Fibroblast of skin of left quadriceps (primary cell): ENCODE measurements at places on chromosomes 4 and X.

DNA sequence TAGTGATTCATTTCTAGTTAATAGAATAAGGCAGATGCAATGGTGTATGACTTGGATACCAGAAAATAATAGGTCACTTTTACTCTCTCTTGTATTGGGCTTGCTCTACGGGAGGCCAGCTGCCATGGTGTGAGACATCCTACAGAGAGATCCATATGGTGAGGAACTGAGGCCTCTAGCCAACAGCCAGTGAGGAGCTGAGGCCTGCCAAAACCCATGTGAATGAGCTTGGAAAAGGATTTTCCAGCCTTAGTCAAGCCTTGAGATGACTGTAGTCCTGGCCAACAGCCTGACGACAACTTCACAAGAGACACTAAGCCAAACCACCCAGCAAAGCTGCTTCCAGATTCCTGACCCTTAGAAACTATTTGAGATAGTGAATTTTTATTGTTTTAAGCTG lies 1300.2 kb downstream of the RAPGEF2 start:
- no peak for DNase-seq

- peak; percentile 46 for DNase-seq
Observed at GRCh38 chr4:159178151-159178546, 75.3 kb downstream of the RAPGEF2 start.

DNA sequence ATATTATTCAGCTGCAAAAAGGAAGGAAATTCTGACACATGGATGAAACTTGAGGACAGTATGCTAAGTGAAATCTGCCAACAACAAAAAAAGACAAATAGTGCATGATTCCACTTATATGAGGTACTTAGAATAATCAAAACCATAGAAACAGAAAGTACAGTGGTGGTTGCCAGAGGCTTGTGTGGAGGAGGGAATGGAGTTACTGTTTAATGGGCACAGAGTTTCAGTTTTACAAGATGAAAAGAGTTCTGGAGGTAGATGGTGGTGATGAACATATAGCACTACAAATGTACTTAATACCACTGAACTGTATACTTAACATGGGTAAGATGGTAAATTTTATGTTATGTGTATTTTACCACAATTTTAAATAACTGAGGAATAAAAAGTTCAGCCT lies 212.0 kb upstream of the KLF3 start:
- no peak for DNase-seq

DNA sequence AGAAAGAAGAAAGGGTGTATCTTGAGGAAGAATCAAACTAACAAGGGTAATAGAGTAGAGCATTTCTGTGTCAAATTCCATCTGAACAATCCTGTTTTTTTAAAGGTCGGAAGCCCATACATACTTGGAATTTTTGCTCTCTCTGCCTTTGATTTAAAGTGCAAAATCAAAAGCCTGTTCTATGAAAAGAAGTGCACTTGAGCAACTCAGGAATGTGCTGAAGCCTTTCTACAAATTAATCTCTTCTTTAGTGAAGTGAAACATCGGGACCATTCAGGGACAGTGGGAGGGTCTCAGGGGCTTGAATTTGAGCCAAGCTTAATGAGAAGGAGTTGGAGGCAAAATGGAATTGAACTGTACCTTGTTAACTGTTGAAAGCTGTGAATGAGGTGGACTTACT lies 1008.5 kb upstream of the LCORL start:
- peak; percentile 14 for DNase-seq

- no peak for DNase-seq
Observed at GRCh38 chr4:37627263-37627662, 58.9 kb downstream of the RELL1 start.

DNA sequence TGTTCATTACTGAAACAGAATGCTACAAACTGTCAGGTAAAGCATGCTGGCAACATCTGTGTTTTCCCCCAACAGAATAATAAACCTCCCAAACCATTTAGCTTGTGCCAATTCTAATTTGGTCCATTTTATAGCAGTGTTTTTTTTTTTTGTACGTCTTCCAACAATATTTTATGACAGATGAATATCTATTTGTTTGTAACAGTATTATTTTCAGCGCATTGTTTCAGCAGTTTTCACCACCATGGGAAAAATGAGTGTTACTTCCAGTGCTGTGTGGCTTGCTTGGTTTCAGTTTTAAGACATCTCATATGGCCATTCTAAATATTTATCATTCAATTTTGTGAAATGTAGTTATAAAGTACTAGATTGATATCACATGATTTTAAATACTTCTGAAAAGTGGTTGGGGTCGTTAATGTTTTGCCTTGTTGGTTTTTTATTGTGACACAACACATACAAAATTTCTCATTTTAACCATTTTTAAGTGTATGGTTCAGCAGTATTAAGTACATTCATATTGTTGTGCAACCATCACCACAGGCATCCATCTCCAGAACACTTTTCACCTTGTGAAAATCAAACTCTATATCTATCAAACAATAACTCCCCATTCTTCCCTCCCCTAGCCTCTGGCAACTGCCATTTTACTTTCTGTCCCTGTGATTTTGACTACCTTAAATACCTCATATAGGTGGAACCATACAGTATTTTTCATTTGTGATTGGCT lies 25.6 kb upstream of the TBC1D19 start:
- no peak for DNase-seq
